ENCODE measurements at places on chromosomes 16 and 17.

- peak; percentile 96 for DNase-seq
Measured at GRCh38 chr16:2459647-2460390, at the start of gene TEDC2. Gene TEDC2, plus strand, starts transcription at chr16:2460109. Its CDS starts 36 bp downstream, at chr16:2460145.

DNA sequence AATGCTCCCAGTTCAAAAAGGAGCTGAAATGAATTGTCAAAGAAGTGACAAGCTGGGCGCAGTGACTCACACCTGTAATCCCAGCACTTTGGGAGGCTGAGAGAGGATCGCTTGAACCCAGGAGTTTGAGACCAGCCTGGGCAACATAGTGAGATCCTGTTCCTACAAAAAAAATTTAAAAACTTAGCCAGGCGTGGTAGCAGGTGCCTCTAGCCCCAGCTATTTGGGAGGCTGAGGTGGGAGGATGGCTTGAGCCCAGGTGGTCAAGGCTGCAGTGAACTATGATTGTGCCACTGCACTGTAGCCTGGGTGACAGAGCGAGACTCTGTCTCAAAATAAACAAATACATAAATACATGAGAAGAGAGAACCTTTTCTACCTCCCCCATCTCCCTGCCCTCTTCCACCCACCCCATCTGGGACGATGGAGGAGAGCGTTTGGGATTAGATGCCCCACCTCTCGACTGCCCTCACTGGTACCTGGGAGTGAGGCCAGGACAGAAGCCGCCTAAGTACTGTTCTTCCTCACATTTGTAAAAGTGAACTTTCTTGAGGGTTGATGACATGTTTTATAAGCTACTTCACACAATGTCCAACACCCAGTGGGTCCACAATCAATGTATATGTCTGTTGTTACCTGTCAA is 2.4 kb downstream of the IL4R start:
- no peak for DNase-seq

DNA sequence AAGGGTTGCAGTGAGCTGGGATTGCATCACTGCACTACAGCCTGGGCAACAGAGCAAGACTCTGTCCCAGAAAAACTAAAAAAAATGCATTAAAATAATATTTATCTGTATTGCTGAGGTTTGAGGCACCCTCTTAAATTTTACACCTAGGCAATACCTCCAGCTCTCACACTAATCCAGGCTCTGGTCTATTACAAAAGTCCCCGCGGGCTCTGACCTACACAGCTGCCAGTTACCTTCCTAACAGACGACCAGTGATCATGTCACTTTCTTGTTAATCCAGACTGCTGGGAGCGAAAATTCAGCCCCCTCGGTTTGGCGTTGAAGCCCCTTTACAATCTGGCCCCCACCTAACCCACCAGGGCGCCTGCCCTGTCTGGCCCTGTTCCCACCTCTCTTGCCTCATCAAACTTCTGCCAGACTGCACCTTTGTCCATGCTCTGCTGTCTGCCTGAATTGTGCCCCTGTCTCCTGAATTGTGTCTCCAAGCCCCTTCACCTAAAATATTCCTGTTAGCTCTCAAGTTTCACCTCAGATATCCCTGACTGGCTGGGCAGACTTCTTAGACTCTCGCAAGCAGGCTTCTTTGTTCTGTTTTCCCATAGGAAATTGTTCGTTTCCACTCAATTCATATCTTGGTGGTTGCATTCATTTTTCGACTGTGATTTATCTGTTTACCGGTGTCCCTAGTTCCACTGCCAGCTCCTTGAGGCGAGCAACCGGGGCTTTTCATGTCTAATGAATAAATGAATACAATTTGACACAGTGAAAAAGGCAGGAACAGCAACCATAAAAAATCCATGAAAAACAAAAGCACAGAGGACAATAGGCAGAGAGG is 65.9 kb downstream of the PITPNC1 start:
- DNase-seq, result no peak

DNA sequence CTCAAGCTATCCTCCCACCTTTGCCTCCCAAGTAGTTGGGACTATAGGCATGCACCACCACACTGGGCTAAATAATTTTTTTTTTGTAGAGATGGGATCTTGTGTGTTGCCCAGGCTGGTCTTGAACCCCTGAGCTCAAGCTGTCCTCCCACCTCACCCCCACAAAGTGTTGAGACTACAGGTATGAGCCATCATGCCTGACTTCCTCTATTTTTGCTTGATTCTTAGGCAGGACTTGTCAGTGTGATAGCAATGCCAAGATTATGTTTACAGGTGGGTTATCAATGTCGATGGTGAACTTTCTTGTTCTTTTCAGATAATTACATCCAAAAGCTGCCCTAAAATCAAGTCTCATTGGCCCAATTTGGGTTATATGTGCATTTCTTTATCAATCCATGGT is 96.9 kb downstream of the HS3ST4 start:
- DNase-seq, result no peak

GRCh38 chr17:72616447-72616846 is 476.0 kb downstream of the SLC39A11 start:
- DNase-seq, result no peak

DNA sequence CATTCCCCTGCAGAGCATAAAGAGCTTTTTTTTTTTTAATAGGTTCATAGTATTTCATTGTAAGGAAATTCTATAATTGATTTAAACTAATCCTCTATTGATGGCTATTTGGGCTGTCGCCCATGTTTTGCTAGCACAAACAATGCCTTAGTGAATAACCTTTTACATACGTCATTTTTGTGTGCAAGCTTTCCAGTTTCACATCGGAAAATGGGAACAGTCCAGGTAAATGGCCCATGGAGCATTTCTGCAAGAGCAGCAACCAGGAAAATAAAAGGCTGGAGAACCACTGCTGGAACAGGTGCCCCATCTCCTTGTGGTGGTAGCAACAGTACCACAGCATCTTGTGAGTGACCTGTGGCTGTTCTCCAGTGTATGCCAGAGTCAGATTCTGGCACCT is 48.6 kb downstream of the CDH1 start:
- no peak for DNase-seq

- DNase-seq, result no peak
Measured at GRCh38 chr17:58808609-58809563, 53.2 kb downstream of the PPM1E start.

GRCh38 chr16:58461056-58461455 is 38.9 kb upstream of the NDRG4 start:
- no peak for DNase-seq

DNA sequence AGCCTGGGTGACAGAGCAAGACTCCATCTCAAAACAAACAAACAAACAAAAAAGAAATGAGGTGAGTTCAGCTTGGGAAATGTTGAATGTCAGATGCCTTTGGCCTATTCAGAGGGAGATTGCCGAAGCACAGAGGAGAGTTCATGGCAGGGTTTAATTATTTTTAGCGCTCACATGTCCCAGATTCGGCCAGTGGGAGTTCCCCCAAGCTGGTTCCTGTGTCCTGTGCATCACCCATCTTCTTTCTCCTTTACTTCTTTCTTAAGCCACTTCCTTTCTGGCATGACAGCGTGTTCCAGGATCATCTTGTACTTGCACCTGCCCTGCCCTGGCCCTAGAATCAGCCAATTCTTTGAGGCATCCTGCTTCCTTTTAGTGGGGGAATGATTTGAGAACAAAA is 9.2 kb downstream of the MPV17L start:
- no peak for DNase-seq

- no peak for DNase-seq
Measured at GRCh38 chr16:67257486-67258160, 8.8 kb downstream of the SLC9A5 start.

DNA sequence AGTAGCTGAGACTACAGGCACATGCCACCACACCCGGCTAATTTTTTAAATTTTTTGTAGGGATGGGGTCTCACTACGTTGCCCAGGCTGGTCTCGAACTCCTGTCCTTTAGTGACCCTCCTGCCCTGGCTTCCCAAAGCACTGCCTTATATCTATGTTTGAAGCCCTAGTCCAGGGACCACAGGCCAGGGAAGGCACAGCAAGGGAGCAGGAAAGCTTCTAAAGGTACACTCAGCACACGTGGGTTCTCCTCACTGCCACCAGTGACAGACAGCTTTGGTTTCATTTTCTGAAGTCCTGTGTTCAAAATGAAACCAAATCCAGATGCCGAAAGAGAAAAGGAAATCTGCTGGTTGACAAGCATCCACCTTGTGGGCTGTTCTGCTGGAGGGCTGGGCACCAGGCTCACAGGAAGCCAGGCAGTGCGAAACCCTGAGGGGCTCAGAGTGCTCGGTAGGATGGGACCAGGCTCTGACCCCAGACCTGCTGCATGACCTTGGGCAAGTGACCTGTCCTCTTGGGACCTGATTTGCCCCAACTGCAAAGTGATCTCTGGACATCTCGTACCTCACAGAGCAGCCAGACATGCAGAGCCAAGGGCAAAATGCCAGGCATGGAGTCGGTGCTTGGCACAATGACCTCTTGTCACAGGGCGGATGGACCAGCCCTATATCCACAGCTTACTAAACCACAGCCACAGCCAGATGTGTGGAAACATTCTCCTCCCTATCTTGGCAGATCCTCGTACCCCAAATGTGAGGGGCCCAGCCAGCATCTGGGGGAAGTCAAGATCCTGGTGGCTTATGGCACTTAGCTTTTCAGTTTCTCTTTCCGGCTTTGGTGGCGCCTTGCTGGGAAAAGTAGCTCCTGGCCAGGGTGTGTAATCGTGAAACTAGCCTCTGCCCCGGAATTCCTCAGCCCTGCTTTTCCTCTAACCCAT is 2.8 kb upstream of the SOCS1 start:
- DNase-seq, result peak; percentile 30

- no peak for DNase-seq
Measured at GRCh38 chr17:80694992-80695912, 150.6 kb downstream of the RPTOR start.

DNA sequence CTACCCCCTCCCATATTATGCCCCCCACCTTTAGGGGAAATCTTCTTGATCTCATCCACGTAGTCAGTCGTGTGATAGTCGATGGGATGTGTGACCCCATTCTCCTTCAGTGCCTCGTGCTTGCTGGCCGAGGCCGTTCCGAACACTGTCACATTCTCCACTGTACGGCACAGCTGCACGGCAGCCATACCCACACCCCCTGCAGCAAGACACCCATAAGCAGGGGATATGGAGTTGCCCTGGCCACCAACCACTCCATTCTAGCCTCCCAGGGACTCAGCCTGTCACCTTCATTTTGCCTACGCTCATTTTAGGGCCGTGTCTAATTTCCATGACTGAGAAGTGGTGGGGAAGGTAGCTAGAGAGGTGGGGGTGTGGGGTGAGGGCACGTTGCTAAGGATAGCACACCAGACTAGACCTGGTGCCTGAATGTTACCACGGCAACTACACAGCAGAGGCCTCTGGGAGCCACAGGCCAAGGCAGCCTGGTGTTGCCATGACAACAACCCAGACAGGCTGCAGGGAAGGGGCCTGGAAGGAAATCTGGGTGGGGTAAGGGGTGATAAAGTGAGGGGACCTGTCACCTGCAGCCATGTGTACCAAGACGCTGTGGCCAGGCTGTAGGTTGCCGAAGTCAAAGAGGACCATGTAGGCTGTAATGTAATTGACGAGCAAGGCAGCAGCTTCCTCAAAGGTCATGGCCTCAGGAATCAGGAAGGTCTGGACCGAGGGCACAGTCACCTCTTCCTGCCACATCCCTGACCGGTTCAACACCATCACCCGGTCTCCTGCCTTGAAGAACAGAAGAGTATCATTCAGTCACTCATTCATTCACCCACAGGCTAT is 4.0 kb downstream of the VAT1 start:
- DNase-seq, result peak; percentile 21

GRCh38 chr17:82325286-82326180 is 8.0 kb downstream of the SECTM1 start:
- no peak for DNase-seq

GRCh38 chr17:75081611-75082540 is 5.9 kb upstream of the SLC16A5 start:
- no peak for DNase-seq

DNA sequence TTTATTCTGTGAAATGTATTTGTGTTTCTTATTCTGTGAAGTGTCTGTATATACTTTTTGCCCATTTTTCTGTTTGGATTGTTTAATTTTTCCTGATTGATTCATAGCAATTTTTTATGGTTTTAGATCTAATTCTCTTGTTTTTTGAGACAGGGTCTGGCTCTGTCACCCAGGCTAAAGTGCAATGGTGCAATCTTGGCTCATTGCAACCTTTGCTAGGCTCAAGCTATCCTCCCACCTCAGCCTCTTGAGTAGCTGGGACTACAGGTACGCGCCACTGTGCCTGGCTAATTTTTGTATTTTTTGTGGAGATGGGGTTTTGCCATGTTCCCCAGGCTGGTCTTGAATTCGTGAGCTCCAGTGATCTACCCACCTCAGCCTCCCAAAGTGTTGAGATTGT is 31.5 kb downstream of the NF1 start:
- no peak for DNase-seq

- no peak for DNase-seq
Measured at GRCh38 chr16:50762241-50762640, 20.4 kb downstream of the CYLD start.

DNA sequence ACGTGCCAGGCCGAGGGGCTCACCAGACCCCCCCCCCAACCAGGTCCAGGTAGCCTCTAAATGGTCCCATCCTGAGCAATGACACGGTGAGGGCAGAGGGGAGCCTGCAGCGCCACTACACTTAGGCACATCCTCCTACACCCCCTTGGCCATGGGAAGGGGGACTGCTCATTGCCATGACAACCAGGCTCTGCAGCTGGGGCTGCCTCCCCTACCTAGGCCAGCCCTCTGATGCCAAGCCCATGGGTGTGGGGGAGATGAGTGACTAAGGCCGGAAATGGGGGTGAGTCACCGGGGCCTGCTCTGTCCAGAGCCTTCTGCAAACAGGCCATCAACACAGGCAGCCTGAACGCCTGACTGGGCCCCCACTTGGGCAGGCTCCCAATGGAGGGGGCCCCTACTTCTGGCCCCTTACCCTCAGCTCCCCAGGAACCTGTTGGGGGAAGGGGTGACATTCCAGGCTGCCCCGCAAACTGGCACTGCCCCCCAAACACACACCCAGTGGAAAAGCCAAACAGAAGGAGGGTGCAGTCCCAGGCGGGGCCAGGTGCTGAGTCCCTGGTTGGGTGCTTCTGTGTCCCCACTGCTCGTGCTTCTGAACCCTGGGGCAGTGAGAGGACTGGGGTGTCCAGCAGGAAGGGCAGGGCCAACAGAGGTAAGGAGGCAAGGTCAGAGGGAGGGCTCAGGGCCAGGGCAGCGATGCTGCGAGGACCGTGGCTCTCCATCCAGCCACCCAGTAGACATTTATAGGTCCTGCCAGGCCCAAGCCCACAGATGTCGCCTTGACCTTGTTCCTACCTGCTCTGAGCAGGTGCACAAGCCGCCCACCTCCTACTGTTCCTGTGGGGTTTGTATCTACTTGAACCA is 8.2 kb downstream of the PLCD3 start:
- DNase-seq, result no peak

DNA sequence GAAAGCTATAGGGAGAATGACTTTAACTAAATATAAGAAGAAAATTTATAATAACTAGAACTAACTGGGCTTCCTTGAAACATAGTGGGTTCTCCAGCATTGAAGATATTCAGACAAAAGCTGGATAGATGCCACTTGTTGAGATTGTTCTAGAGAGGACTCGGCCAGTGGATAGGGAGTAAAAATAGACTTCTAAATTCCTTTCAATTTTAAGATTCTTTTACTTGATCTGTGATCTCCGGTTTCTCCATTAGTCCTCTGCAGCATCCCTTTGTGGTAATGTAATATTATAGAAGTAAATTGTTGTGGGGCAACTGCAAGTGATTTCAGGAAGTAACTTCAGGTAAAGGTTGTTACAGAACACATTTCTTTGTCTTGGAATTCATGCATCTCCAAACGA is 10.3 kb upstream of the RARA start:
- no peak for DNase-seq

GRCh38 chr16:15958703-15959348 is 9.4 kb downstream of the ABCC1 start:
- DNase-seq, result peak; percentile 9
